SHP77 treated with DMSO at 0.1 percent for 48 hours (cell line): ENCODE measurements at places on chromosomes 5 and 9.

DNA sequence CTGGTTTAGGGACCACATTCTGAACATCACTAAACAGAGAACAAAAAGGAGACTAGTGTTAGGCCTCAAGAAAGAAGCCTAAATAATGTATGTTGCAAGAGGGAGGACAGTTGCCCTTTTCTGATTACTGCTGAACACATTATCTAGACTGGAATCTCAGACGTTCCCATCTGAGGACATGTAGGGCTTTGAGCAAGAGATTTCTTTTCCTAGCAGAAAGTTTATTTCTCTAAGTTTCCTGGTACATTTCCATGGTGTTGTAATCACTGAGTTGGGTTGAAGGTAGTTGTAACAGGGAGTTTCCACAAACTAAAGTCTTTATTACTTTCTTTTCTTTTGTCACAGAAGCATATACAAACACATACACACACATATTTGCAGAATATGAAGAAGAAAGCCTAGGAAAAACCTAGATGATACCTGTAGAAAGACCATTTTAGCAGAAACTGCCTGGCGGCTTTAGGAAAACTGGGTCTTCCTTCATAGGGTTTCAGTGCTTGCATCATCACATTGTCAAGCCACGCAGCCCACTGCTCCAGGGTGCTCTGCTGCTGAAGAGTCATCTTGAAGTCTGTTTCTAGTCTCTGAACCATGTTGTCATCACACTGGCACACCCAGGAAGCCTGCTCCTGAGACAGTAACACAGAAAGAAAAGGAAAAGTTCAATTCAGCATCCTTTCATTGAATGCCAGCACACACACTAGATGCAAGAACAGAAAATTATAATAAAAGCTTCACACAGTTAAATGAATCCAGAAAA, 269.1 kb downstream of the RFX3 start:
- DNase-seq: no peak

DNA sequence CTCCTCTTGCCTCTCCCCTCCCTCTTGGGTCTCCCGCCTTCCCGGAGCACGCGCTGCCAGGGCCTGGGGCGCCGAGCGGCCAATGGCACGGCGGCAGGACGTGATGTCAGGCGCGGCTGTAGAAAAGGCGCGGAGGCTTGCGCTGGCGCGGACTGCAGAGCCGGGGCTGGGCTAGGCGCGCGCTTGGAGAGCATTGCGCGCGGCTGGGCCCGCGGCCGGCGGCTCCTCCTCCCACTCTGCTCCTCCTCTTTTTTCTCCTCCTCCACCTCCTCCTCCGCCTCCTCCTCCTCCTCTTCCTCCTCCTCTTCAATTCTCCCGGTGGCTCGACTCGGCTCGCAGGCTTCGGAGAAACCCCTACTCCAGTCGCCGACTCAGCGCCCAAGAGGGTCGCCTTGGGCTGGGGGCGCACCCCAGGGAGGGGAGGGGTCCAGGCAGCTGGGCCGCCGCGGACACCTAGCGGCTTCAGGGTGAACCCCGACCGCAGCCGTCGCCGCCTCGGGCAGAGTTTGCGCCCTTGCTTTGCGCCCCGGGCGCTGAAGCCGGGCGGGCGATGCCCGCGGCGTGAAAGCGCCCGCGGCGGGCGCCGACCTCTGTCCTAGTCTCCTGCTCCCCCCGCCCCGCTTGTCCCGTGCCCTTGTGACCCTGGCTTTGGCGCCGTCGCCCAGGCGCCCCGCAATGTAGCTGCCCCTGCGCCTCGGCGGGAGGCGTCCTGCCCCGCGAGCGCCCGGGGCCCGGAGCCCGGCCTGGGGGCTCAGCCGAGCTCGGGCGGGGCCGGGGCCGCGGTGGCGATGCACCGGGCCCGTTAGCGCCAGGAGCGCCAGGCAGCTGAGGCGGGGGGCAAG, at the start of gene LHX2:
LHX2 (plus strand) TSS at position 309 of the 842 bp plus-strand sequence. CDS start 581 bp downstream, outside the sequence.
- peak; percentile 68 for DNase-seq

DNA sequence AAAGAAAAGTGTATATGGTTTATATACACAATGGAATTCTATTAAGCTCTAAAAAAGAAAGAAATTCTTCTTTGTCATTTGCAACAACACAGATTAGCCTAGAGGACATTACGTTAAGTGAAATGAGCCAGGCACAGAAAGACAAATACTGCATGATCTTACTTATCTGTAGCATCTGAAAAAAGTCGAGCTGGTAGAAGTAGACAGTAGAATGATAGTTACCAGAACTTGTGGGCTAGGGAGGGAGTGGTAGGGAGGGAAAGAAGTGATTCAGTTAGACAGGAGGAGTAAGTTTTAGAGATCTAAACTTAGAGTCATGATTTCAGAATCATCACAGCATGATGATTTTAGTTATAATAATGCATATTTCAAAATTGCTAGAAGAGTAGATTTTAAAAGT, 184.6 kb downstream of the TLE4 start:
- DNase-seq: no peak

GRCh38 chr5:68225188-68225910, 9.8 kb downstream of the PIK3R1 start:
- DNase-seq: no peak

DNA sequence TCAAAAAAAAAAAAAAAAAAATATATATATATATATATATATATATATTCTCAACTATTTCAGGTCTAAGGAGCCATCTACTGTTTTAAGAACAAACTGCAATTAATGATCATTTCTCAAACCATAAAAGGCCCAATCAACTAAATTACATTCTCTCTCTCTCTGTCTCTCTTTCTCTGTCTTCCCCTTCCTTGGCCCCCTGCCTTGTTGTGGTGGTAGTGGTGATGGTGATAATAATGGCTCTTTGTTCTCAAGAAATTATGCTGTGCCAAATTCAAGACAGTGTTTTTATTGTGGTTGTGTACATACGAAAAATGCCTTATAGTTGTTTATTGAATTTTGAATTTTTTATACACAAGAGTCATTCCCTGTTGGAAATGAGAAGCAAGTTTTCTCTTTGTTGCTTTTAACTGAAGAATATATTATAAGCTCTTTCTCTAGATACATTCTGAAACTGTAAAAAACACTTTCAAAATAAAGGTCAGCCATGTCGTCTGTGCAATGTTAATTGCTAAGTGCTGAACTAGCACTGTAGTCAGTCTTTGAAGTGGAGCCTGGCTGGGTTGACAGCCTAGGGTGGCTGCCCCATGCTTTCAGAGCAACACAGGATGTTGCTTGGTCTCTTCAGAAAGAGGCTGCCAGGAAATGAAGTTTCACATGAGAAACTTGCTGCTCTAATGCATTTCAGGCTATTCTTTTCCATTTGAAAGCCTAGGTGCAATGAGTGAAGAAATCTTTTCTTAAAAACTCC, 96.0 kb downstream of the HINT1 start:
- no peak for DNase-seq

DNA sequence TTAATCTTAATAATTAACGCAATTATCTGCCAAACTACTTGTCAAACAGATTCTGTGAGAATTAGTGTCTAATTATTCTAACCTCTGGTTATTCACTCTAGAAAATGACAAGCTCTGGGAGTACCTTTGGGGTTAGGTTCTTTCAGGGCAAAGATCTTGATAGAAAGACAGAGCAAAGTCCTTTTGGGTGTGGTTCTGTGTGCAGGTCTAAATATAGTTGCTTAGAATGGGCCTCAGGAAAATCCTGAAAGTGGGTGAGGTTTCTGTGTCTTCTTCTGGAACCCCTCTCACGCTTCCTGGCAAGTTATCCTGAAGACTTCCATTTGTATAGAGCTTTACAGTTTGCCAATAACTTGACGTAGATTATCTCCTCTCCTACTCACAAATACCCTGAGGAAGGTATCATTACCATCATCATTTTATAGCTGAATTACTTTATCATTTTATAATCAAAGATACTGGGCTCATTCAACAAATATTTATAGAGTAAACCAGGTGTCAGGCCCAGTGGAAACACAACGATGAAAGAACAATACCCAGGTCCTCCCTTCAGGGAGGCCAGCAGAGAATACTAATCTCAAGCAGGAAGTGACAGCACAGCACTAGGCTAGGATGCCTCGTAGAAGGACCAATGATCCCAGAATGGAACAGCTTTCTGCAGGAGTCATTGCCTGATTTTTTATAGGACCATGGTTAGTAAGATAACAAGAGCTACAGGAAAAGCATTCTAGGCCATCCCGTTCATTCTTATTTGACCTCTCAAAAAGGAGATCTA, 27.6 kb upstream of the LHFPL2 start:
- DNase-seq: no peak

- DNase-seq: no peak
These were observed 11.4 kb upstream of the DNAH5 start for GRCh38 chr5:13955896-13956295.
